ENCODE measurements at places on chromosomes 16 and 17.
A peak's percentile ranks its signal among the peaks of the same experiment; 100 is the strongest.

DNA sequence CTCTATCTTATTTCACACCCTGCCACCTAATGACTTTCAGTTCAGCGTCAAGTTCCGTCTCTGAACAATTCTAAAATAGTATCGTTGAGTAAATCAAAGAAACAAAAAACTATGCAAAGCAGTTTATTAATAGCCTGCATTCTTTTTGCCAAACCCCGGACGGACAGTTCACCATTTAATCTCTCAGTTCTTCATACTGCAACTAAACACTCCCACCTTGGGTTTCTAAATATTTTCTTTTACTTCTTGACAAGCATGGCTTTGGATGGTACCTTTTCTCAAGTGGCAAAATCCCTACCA, 1.2 kb downstream of the MYH11 start:
- DNase-seq, result no peak

DNA sequence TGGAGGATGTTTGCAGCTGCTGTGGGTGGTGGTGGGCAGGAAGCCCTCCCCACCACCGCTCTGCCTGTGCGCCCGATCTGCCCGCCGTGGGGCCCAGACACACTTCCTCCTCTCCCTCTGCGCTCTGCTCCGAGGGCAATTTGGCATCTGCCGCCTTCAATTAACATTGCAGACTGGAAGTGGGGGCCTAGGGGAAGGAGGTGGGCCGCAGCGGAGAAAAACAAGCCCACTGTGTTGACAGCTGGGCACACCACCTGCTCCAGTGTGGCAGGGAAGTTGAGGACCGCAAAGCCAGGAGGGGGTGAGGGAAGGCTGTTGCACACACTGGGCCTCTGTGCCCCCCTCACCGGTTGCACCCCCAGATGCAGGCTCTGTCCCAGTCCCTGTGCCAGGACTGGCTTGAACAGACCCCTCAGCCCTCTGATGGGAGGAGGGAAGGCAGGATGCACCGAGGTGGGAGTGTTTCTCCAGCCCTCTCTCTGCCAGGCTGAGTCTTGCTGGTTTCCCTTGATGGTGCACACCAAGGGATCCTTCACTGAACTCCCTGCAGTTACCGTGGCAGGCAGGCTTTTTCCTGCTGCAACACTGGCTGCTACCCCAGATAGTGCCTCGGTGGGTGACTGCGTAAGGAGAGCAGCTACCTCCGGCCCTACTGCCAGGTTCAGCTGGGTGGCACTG, 72.8 kb upstream of the MED9 start:
- no peak for DNase-seq

DNA sequence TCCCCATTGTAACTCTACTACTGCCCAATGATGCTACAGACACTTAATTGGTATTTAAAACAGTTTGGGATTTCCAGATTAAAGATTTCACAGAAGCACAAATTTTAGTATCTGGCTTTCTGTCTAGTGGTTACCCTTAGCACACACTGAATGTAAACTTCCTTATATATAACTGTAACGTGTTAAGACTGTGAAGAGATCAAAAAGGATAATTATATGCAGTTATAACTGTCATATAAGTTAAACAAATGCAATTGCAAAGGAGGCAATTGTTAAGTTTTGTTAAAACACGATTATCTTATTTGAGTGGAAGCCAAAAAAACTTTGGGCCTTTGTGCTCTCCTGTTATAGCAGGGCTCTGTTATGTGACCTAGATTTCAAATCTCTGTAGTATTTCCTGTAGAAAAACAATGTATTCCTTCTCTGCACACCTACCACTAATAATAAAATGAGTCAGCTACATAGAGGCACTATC, 147.9 kb downstream of the STXBP4 start:
- no peak for DNase-seq

GRCh38 chr17:78237401-78238012, 6.1 kb downstream of the TMEM235 start:
- no peak for DNase-seq

DNA sequence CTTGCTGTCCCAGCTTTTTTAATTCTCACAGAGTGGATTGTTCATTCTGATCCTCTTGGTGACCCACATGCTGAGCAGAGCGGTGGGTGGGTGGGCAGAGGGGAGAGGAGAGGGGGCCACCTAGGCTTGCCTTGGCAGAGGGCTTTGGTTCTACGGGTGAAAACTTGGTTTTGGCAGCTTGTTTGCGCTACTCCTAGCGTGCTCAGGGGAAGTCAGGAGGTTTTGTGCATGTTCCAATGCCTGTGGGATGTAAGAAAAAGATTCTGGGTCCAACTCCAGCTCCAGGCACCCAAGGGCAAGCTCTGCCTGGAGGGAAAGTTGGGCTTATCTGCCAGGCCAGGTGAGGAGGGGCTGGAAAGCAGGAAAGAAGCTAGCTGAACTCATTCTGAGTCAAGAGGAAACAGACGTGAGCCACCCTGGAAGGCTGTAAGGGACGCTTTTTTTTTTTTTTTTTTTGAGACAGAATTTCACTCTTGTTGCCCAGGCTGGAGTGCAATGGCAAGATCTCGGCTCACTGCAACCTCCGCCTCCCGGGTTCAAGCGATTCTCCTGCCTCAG, 169.1 kb downstream of the WSCD1 start:
- DNase-seq, result peak; percentile 17

- DNase-seq, result no peak
Observed at GRCh38 chr16:54009464-54010176, 277.0 kb downstream of the IRX3 start.

- no peak for DNase-seq
Observed at GRCh38 chr16:75280331-75280804, 28.9 kb upstream of the BCAR1 start.

- no peak for DNase-seq
Observed at GRCh38 chr16:80263181-80263823, 277.5 kb upstream of the DYNLRB2 start.

DNA sequence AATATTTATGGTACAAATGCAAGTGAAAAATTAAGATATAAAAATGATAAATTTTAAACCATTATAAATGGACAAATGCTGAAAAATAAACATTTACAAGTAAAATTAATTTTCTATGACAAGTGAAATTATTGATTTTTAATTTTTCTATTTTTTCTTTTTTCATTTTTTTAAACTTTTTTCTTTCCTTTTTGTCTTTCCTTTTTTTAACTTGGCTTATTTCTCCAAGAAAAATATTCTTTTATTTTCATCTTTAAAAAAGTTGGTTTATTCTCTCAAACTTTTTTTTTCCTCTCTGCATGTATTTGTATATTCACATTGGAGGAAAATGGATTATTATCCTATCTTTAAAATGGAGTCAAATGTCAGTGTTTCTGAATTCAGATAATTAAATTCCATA, 3.9 kb upstream of the IGF2BP1 start:
- no peak for DNase-seq

DNA sequence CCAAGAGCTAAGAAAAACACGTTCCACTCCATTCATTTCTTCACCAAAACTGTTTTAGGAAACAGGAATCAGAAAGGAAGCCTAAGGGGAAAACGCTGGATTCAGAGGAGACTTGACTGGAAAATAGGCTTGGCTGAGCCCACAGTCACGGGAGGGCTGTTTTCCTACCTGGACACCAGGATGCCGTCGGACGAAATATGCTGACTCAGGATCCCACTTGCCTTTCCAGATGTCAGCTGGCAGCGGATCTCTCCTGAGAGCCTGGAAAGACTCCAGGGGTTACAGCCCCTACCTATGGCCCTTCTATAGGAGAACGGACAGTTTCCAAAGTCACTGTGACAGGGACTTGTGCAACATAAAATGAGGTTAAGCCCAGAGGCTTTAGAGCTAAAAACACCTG, 245.1 kb downstream of the C16orf95 start:
- DNase-seq, result no peak

DNA sequence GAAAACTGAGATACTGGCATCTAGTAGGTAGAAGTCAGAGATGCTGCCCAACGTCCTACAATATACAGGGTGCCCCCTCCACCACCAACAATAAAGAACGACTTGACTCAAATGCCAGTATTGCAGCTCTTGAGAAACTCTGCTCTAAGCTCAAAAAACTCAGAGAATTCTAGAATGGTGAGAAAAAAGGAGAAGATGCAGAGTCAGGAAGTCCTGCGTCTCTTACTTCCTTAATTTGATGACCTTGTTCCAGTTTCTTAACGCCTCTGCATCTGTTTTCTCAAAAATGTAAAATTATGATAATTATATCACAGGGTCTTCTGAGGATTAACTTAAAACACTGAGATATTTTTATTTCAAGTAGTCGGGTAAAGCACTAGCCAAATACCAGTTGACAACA, 1.7 kb upstream of the HSBP1 start:
- DNase-seq, result no peak

DNA sequence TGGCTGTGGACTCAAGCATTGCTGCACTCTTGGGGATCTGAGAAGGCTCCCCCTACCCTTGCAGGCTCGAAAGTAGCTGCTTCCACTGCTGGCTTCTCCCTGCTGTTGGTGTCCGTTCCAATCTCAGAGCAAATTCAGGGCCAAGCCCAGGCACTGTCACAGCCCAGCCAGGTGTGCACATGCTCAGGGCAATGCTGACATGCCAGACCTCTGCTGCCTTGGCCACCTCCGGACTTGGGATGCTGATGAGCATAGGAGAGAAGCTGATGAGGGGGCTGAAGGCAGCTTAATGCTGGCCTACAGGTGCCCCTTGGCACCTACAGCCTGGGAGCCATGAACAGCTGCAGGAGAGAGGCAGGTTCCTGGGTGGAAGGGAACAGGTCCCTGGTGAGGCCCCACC, 273.7 kb upstream of the KCNJ16 start:
- no peak for DNase-seq

GRCh38 chr17:47884905-47885730, 10.9 kb upstream of the SP2 start:
- no peak for DNase-seq

DNA sequence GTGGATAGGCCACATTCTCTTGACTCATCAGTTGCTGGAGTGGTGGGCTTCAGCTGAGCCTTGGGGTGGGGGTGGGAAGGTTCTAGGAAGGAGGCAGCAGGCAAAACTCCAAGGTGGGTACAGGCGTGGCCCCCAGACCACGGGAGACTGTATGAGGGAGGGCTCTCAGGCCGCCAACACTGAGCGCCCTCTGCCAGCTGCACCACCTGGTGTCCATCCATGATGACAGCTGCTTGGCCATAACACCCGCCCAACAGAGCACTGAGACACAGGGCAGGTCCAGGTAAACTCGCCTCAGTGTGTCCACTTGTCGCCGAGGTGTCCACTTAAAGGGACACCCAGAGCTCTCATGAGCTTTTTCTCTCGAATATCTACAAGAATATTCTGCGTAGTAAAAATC, 133.5 kb downstream of the C16orf95 start:
- no peak for DNase-seq

DNA sequence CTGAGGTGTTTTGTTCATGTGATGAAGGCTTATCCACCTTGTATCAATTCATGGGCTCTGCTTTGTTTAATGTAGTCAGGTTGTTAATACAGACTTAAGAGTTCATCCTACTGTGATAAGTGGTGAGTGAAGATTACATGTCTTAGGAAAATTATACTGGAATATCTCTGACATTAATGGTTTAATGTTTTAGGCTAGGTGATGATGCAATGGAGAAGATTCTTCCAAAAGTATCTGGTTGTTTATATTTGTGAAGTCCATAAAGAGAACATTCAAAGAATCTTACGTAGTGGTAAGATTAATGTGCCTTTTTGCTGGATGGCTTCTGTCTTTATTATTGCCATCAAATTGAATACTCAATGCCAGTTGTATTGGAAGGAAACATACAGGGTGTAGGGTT, 236.4 kb downstream of the BCAS3 start:
- DNase-seq, result no peak

GRCh38 chr16:4859900-4860255, 12.6 kb downstream of the UBN1 start:
- DNase-seq, result peak; percentile 76

- peak; percentile 33 for DNase-seq
Observed at GRCh38 chr16:55668340-55669281, 12.8 kb downstream of the SLC6A2 start.

GRCh38 chr16:23642246-23642774, 1.0 kb downstream of the DCTN5 start:
- DNase-seq, result peak; percentile 5

DNA sequence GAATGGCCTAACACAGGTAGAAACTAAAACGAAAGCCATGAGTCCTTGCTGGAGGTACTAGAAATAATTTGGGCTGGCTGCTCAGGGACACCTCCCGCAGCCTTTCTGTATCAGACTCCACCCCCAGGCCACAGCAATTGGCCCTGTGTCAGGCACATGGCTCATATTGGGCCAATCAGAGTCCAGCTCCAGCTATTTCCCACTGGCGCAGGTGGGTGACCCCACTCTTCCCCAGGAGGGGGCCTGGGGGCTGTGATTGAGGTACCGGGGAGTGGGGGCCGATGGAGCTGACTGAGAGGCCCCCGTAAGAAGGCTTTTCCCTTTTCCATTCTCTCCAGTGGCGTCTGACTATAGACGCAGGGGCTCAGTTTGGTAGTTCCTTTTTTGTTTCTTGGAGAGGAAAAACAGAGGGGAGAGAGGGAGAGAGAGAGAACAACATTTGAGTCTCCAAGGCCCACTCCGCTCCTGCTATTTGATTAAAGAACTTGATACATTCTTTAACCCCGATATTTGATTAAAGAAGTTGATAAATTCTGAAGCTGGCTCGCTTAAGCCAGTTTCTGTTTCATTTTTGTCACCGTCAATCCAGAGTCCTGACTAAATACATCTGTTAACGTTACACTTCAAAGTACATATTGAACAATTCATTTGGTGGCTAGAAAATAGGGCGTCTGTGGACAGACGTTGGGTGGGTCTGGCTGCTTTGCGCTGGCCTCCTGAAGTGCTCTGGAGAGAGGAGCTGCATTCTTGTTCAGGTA, 26.3 kb downstream of the FOXL1 start:
- DNase-seq, result no peak

GRCh38 chr17:8466873-8467272, 31.2 kb downstream of the NDEL1 start:
- DNase-seq, result no peak

DNA sequence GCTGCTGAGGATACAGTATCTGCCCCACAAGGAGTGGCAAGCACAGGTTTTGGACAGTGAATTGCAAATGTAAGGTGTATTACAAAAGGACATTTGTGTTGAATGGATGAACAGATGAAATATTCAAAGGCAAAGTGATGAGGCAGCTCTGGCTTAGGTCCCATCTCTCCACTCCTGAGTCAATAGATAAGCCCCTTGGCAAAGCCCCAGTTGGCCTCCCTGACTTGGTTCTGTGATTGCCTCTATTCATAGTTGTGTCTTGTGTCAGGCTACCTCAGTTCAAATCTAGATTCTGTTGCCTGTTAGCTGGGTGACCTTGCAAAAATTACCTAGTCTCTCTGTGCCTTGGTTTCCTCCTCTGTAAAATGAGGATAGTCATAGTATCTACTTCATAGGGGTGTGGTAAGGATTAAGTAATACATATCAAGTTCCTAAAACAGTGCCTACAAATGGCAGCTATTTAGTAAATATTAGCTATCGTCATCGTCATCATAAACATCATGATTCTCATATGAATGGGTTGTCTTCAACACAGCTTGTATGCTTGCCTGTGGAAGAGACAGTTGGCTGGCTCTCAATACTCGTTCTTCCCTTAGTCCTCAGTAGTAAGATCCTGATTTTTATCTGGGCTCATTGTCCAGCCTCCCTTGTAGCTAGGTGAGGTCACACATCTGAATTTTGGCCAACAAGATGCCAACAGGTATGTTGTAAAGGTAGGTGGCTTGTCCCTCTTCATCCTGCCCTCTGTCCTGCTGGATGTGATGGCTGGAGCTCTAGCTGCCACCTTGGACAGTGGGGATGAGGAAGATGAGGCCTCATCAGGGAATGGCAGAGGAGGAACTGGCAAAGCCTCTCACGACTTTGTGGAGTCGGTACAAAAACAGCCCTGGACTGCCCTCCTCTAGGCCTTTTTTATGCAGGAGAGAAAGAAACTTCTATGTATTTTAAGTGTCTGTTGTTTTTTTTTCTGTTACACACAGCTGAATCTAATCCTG, 2.1 kb upstream of the MFAP4 start:
- no peak for DNase-seq

All from ELR (cell line).